ENCODE measurements at places on chromosomes 11 and 22. TPM values are rescaled to one million over a fixed set of nuclear protein-coding genes. Genes with fewer than 3 reads are reported as not detected.

ADAMTS8 gene
- total RNA-seq: 2.8 TPM

MS4A8 gene
- total RNA-seq: not detected

ROBO4 gene
- 3.6 TPM for total RNA-seq

OR56A1 gene
- total RNA-seq: under 0.01 TPM

SLC22A8 gene
- total RNA-seq: 1.2 TPM

MS4A4E gene
- not detected for total RNA-seq

NLRP14 gene
- 0.94 TPM for total RNA-seq

OSBP2 gene
- 27.0 TPM for total RNA-seq

OR6T1 gene
- total RNA-seq: not detected

RANGAP1 gene
- 28.7 TPM for total RNA-seq

CHADL gene
- total RNA-seq: 2.8 TPM

RIMBP3B gene
- total RNA-seq: 0.62 TPM

CD3D gene
- total RNA-seq: not detected

PIH1D2 gene
- 2.0 TPM for total RNA-seq

GGTLC2 gene
- total RNA-seq: not detected

TNNT3 gene
- total RNA-seq: 2.0 TPM

ANO3 gene
- 6.7 TPM for total RNA-seq

ANGPTL5 gene
- 0.62 TPM for total RNA-seq

CCDC83 gene
- total RNA-seq: not detected

BIK gene
- total RNA-seq: not detected

VPREB1 gene
- total RNA-seq: not detected

NTM gene
- 158 TPM for total RNA-seq

UPK2 gene
- total RNA-seq: not detected

SLC15A3 gene
- total RNA-seq: 5.8 TPM

ALKBH3 gene
- 33.5 TPM for total RNA-seq

KCNE3 gene
- 1.7 TPM for total RNA-seq

C22orf31 gene
- not detected for total RNA-seq

IPO7 gene
- 216 TPM for total RNA-seq

HBG2 gene
- total RNA-seq: 1,921 TPM

DGAT2 gene
- 4.4 TPM for total RNA-seq

CLCF1 gene
- total RNA-seq: not detected

Data from occipital lobe (tissue), 3 donors.